ENCODE measurements at places on chromosomes 16 and 17. TPM values are rescaled to one million over a fixed set of nuclear protein-coding genes. Genes with fewer than 3 reads are reported as not detected.

DNA sequence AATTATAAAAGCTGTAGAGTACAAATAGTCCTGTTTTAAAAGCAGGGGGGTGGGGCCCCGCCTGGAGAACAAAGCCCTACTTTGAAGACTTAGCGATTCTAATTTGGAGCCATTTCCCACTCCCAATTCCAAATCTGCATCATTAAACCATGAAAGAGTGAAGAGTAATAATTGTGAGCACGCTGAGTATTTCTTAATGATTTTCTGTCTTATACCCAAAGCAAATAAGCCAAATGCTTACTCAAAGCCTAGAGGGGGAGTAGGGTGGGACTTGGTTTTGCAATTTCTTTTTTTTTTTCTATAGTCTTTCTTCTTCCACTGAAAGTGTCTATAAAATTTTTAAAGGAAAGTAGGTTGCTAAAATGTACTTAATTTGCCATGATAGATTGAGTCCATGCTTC is 470.1 kb downstream of the TOX3 start:
- H3K27me3 ChIP-seq, result no peaks in the 10 kb centered on the region
- H3K4me3 ChIP-seq, result no peak overlapping the region

- H3K4me3 ChIP-seq, result no peak overlapping the region
- no peaks in the 10 kb centered on the region for H3K4me1 ChIP-seq
- no peak for DNase-seq
- H3K27me3 ChIP-seq, result no peaks in the 10 kb centered on the region
- H3K27ac ChIP-seq, result no peak overlapping the region
These were observed 568.8 kb upstream of the ZFHX3 start for GRCh38 chr16:73616770-73617169.

DNA sequence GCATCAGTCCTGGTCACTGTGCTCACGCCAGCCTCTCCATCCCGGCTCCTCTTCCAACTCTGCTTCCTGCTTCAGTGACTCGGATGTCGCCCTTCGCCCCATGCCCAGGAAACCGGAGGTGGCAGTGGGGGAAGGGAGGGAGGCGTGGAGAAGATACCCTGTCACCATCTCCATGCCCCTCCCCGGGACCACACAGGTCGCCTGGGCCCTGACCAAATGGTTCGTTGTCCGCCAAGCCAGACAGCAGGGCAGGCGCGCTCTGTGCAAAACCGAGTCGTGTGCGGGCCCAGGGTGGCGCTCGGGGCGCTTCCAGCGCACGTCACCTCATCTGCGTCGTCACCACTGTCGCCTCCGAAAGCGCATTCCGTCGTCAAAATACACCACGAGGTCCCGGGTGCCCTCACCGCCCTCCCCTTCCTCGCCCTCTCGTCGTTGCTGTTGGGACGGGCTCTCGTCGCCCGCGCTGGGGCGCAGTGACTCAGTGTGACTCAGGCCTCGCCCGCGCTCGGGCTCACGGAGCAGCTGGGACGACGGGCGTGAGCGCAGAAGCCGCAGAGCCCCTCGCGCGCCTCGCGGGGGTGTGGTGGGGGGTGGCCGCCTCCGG is 39.2 kb downstream of the ZNF778 start:
- H3K36me3 ChIP-seq, result no peaks in the 10 kb centered on the region
- H3K4me3 ChIP-seq, result peak overlapping the region; percentile 53
- H3K27ac ChIP-seq, result no peak overlapping the region
- peaks cover 8% of the 10 kb centered on the region for H3K4me1 ChIP-seq
- H3K27me3 ChIP-seq, result peaks cover 30% of the 10 kb centered on the region

GRCh38 chr16:29014561-29015069 is 29.8 kb downstream of the LAT start:
- H3K27ac ChIP-seq, result no peak overlapping the region
- no peak for DNase-seq
- no peak overlapping the region for H3K4me3 ChIP-seq
- no peaks in the 10 kb centered on the region for H3K27me3 ChIP-seq

DNA sequence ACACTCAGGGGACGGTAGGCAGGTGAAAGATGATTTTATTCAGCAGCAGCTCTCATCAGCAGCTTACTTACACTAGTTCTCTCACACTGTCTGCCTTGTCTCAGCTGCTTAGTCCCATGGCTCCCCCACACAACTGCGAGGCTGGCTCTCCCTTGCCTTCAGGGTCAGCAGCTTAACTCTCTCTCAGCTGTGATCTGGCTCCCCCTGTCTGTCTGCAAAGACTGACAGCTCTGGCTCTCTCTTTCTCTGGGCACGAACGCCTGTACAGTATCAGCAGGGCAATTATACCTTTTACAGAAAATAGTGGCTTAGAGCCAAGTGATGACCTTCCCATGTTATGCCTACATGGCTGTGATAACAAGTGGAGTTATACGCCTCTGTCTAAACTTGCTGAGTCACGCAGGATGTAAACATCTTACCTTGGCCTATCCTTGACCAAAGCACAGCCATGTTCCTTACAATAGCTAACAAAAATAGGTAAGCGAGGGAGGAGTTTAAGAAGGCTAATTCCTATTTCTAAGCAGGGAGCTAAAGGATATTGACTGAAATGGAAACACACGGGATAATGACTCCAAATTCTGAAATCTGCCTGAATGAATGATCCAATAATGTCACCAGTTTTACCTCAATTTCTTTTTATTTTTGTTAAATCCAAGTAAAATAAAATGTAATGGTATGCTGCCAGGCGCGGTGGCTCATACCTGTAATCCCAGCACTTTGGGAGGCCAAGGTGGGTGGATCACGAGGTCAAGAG is 1.1 kb upstream of the NDUFAB1 start:
- H3K4me1 ChIP-seq, result peaks cover 26% of the 10 kb centered on the region
- peak; percentile 16 for DNase-seq
- no peak overlapping the region for H3K4me3 ChIP-seq
- H3K27me3 ChIP-seq, result no peaks in the 10 kb centered on the region
- H3K27ac ChIP-seq, result peak overlapping the region; percentile 99

DNA sequence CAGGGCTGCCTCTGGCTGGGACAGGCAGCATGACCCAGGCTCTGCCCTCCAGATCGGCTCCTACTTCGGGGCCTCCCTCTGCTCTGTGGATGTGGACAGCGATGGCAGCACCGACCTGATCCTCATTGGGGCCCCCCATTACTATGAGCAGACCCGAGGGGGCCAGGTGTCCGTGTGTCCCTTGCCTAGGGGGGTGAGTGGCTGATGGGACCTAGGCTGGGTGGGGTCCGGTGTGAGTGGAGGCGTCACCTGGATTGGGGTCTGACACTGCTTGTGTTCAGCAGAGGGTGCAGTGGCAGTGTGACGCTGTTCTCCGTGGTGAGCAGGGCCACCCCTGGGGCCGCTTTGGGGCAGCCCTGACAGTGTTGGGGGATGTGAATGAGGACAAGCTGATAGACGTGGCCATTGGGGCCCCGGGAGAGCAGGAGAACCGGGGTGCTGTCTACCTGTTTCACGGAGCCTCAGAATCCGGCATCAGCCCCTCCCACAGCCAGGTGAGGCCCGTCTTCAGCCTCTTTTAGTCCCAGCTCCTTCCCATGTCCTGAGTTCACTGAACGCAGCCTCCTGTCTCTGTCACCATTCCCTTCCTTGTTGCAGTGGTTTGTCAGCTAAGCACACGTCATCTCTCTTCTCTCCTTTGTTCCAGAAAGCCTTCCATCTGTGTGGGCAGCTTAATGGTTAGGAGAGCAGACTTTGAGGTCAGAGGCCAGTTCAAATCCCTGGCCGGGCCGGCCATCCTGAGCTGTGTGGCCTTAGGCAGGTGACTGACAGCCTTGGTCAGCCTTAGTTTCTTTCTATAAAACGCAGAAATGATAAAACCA is 16.9 kb downstream of the COX6A2 start:
- DNase-seq, result no peak
- no peaks in the 10 kb centered on the region for H3K27me3 ChIP-seq
- no peak overlapping the region for H3K27ac ChIP-seq
- no peaks in the 10 kb centered on the region for H3K36me3 ChIP-seq
- H3K4me3 ChIP-seq, result no peak overlapping the region

DNA sequence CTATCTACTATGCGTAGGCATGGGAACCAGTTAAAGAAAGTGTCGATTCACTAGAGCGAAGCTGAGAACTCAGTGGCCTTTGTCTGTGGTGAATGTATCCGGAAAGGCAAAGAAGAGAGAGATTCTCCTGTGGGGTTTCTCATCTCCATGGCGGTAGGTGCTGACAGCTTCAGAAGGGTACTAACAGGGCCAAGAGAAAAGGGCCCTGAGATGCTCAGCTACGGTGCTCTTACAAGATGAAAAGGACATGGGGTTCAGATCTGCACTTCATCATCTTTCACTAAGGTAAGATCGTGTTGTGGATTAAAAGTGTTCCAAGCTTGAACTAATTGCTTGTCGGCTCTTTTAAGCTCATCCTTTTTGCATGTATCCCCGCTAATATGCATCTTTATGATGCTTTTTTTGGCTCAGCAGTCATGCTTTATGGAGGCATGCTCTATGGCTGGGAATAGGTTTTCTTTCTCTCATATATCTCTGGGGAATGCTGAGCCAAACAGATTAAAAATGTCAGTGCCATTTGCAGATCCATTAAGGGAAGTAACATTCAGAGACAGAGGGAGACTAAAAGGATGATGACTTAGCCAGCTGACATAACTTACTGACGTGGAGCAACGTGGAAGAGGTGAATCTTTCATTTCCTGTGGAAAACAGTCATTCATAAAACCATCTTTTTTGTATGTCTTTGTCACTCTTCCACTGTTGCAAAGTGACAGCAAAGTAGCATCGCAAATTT is 29.9 kb downstream of the KCNJ16 start:
- no peak overlapping the region for H3K4me3 ChIP-seq
- peaks cover 18% of the 10 kb centered on the region for H3K4me1 ChIP-seq
- H3K27ac ChIP-seq, result no peak overlapping the region
- no peaks in the 10 kb centered on the region for H3K36me3 ChIP-seq
- no peaks in the 10 kb centered on the region for H3K27me3 ChIP-seq

The WNK4 gene
- not detected for total RNA-seq

All from gastrocnemius medialis (tissue), 4 donors.